ENCODE measurements at places on chromosomes 4 and X.

GRCh38 chrX:24920769-24921168 is 95.0 kb downstream of the ARX start:
- DNase-seq, result no peak

DNA sequence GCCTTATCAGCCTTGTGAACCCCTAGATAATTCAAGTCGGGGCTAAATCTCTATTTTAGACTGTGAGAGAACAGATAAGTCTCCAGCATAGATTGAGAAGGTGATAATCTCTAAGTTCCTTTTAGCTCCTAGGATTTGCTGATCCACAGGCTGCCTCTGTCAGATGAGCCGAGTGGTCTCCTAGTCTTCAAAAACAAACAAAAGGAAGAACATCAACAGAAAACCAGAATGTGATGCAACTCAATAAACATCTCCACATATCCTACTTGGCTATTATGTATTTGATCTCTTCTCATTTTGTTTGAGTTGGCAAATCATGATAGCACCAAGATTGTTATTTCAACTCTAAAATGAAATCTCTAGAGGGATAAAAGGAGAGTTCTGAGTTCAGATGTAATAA is 88.4 kb upstream of the SLC7A11 start:
- no peak for DNase-seq

- no peak for DNase-seq
These were observed 20.4 kb upstream of the NPY2R start for GRCh38 chr4:155187989-155188388.

DNA sequence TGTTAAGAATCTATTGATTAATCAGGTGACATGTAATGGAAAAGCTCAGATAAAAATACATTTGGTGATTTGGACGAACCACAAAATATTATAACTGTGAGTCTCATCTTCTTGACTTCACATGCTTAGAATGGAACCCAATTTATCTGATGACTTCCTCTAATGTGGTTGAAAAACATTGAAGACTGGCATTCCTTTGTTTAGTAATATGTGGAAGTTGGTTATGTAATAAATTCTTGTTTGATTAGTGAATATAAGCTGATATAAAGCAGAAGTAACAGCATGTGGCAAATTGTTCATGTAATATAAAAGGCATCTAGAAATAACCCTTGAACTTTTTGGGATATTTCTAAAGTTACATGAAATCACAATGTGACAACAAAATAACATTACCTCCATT is 9.7 kb downstream of the GIMD1 start:
- no peak for DNase-seq

GRCh38 chr4:17557880-17558279 is 19.1 kb upstream of the LAP3 start:
- no peak for DNase-seq

DNA sequence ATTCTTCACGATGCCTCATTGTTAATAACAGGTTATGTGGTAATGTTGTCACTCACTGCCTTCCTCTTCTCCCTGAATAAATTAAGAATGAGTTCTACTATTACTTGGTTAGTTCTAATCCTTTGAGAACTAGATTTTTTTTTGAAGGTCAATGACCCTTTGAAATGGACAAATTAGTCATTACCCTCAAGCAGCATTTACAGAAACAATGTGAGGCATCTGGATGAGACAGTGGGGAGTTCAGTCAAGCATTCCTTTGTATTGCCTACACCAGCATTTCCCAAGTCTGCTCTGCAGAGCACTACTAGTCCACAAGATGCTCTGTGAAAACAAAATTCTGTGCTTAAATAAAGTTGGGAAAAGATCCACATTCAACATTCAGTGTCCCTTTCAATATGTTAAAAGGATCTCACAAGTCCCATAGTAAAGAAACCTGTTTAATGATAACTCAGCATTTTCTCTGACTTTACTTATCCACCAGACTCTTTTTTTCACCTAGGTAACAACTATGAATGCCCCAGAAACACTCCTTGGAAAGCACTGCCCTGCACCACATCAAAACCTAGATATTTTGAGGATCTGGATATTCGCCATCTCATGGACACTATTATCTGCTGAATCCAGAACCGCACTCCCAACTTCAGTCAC is 60.6 kb downstream of the CHRDL1 start:
- no peak for DNase-seq

GRCh38 chrX:16524316-16524715 is 125.6 kb upstream of the S100G start:
- DNase-seq, result no peak

DNA sequence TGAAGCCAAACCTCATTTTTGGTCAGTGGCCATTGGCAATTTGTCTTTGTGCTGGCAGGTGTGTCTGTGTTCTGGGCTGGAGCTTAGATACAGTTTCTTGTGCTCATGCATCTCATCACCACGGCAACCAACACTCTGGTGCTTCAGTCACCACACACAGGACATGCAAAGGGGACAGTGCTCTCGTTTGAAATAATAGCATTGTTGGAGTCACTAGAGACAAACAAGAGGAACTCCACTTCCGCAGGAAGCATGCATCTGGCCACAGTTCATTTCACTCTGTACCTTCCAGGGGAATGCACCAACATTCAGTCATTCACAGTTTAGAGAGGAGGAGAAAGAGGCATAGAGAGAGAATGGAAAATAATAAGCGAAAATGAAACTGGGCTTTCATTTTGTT is 267.4 kb downstream of the ANK2 start:
- DNase-seq, result no peak

DNA sequence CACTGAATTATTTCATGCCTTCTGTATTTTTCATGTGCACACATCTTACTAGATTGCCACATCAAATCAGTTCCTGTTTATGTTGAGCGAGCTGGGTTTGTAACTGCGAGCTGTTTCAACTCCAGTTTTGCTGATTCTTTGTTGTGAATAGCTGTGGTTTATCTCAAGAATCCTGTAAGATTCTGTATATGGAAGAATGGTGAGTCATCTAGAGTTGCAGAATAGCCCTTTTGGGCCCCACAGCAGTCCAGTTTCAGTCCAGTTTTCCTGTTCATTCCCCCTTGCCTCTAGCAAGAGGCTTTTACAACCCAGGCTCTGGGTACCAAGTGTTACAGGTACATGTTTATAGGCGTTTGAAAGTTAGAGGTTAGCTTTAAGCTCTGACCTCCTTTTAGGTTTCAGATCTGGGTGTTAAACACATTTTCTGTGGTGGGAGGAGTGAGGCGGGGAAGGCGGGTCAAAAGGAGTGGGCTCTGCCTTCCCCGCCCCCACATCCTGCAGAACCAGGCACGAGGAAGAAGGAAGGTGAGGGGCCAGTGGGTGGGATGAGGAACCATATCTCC is 32.7 kb downstream of the TBC1D14 start:
- no peak for DNase-seq

DNA sequence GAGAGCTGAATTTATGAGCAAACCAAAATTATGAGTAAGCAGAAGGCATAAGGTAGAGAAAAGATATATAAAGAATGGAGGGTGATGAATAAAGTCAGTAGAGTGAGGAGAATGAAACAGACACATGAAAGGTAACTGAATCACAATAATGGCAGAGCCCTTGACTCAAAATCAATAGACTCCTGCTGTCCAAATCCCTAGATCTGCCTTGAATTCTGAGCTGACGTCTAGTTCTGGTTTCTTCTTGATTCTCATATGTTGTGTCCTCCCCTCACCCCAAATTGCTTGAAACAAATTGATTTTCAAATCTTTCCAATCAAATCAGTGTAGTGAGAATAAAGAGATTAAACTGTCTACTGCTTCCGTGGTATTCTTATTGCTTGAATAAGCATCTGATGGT is 86.6 kb upstream of the IQCM start:
- DNase-seq, result no peak

- peak; percentile 23 for DNase-seq
These were observed 33.0 kb upstream of the TMEM131L start for GRCh38 chr4:153432965-153433753.

DNA sequence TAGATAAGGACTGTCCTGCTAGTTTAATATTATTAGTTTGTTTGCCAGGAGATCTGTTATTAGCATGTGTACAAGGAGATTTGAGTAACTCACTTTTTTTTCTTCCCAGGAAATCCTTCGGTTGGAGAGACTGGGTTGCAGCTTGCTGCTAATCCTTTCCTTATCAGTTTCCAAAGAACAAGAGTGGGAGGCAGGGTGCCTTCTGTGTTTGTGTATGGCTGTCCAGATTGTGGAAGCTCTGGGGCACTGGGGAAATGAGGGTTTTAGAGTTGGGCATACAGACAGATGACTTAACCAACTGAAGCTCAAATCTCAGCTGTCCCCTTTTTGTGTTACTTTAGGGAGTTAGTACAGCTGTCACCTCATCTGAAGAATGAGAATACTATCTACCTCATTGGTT is 12.6 kb upstream of the SUPT20HL1 start:
- DNase-seq, result no peak

- no peak for DNase-seq
These were observed 447.7 kb upstream of the CTSO start for GRCh38 chr4:156401371-156401770.

GRCh38 chr4:138891631-138892031 is 124.0 kb upstream of the NOCT start:
- no peak for DNase-seq

GRCh38 chr4:101262683-101263082 is 84.6 kb downstream of the PPP3CA start:
- no peak for DNase-seq

- DNase-seq, result no peak
These were observed 158.2 kb downstream of the C4orf33 start for GRCh38 chr4:129254126-129254525.

DNA sequence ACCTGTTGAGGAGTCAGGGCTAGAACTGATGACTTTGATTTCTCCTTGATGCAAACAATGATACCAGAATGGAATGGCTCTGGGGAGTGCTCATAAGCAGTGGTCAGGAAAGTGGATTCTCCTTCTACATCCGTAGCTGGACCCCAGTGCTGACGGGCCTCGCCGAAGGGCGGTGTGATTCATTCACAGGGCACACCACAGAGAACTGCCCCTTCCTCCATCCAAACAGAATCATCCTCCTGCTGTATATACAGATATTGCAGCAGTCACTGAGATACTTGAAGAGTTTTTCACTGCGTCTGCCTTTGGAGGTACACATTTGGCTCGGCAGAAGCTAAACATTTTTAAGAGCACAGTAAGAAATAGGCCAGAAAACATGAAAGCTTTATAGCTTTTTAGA is 7.3 kb upstream of the DCTD start:
- no peak for DNase-seq

Data from activated CD8-positive, alpha-beta memory T cell treated with anti-CD3 and anti-CD28 coated beads for 1 hour (primary cell).